Left kidney (tissue), 8 donors: ENCODE measurements at places on chromosomes 13 and 19.

DNA sequence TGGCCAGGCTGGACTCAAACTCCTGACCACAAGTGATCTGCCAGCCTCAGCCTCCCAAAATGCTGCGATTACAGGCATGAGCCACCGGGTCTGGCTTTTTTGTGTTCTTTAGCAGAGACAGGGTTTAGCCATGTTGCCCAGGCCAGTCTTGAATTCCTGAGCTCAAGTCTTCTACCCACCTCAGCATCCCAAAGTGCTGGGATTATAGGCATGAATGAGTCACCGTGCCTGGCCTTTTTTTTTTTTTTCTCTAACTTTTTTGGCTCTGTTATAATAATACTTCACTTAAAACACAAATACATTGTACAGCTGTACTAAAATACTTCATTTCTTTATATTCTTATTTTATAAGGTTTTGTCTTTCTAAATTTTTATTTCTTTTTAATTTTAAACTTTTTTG is 599.5 kb upstream of the PCDH9 start:
- DNase-seq = no peak

GRCh38 chr13:58343076-58343475 is 711.5 kb downstream of the PCDH17 start:
- no peak for DNase-seq

DNA sequence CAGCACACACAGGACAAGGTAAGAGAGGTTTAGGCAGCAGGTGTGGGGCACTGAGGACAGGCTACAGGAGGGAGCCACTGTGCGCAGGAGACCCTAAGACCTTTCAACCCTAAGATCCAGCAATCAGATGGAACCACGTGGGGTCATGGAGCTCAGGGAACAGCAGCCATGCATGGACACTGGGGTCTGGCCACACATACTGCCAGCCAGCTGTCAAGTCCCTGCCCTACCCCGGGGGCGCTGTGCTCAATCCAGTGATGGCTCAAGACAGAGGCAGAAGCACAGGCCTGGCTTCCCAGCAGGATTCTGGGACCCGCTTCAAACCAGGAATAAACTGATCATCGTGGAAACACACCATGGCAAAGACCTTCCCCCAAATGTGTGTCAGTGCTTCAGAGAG is 25.5 kb upstream of the EPHX3 start:
- DNase-seq = no peak

DNA sequence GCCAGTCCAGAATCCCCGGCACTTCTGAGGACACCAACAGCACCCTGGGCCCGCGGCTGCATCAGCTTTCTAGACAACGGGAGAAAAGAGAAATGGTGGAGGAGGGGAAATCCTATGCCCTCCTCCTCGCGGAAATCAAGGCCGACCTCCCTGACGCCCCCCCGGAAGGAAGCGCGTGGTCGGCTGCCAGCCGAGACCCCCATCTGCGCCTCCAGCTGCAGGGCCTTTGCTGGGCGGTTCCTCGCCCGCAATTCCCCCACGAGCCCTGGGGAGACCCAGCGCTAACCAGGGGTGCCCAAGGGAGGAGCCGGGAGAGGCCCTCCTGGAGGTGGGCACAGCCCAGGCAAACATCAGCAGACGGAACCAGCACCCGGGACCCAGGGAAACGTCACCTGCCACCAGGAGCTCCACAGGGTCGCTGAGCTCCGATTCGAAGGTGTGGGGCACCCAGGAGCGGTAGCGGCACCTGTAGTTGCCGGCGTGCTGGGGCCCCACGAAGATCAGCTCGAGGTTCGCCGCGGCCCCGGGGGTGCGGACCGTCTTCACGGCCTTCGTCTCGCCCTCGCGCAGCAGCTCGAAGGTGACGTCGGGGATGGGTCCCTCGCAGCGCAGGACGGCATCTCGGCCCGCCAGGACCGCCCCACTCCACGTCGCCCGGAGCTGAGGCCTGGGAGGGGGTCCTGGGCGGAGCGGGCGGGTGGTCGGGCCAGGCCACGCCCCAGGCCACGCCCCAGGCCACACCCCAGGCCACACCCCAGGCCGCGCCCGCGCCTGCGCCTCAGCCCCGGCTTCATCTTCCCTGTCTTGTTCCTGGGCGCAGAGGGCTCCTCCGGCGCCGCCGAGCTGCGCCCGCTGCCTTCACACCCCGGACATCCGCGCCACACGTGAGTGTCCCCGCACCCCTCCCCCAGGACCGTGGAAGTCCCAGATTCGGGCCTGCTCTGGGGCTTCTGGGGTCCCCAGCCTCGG is 6.0 kb downstream of the A1BG start:
- DNase-seq = peak; percentile 26

DNA sequence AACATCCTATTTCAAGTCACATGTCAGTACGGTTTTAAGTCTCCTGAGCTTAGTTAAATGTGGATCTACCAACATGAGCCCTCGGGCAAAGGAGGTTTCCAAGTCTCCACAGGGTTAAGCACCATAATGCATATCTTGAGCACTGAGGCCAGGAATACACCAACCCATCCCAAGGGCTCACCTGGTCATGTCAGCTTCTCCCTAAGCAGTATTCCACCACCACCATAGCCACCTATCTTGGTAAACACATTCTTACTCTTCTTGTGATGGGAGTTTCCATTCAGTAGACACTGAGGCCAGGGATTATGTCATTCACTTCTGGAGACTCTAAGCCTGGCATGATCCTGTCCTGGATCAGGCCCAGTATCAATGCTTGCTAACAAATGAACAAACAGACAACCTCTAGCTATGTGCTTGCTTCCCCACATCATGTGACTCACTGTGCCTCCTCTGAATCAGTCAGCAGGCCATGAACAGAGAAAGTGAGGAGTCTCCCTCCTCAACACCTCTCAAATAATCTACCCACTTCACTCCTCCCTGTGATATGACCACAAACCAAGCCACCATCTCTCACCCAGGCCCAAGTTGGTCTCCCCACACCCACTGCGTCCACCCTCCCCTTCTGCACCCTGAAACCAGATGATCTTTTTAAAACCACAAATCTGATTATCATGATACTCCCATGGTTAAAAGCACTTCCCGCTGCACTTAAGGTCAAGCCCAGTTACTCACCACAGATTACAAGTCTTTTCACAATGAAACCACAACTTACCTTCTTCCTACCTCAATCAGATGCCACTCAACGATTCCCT is 5.8 kb downstream of the PEG3 start:
- DNase-seq = no peak

DNA sequence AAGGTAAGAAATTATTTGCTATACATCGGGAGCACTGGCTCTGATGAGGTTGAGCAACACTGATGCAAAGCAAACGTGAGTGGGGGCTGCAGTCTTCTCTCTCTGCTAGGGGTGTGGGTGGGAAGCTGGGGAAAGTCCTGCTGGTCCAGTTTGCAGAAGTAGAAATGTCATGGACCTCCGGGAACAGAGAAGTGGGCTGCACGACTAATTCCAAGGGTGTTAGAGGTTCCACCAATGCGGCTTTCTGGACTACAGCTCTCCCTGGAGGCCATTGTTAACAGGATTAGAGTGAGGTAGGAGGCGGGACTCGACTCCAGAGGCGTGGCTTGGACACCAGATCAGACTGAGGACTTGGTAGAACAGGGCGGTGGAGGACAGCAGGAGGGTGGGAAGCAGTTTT is 5.7 kb upstream of the FBXO27 start:
- DNase-seq = peak; percentile 78

DNA sequence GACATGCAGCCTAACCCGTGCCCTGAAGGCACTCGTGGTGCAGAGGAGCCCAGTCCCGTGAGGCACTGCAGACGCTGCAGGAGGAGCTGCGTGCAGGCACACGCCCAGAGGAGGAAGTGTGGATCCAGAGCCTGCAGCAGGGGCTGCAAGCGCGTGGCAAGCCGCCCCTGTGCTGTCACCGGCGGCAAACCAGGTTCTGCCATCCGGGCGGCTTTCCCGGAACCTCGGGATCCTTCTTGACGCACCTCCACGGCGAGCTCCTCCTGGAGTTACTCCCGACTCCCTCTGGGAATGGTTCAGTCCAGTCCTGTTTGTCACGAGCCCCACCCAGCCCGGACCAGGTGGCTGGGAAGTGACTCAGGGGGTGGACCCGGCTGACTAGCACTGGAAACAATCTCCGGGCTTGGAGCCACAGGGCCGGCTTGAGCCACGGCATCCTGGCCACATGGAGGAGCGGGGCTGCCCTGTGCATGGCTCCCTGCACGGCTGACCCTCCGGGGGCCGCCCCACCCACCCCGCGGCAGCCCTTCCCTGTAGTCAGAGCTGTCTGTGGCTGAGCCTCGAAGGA is 10.2 kb downstream of the DPP9 start:
- DNase-seq = no peak

- no peak for DNase-seq
Measured at GRCh38 chr13:75801388-75801945, 165.3 kb downstream of the LMO7 start.

DNA sequence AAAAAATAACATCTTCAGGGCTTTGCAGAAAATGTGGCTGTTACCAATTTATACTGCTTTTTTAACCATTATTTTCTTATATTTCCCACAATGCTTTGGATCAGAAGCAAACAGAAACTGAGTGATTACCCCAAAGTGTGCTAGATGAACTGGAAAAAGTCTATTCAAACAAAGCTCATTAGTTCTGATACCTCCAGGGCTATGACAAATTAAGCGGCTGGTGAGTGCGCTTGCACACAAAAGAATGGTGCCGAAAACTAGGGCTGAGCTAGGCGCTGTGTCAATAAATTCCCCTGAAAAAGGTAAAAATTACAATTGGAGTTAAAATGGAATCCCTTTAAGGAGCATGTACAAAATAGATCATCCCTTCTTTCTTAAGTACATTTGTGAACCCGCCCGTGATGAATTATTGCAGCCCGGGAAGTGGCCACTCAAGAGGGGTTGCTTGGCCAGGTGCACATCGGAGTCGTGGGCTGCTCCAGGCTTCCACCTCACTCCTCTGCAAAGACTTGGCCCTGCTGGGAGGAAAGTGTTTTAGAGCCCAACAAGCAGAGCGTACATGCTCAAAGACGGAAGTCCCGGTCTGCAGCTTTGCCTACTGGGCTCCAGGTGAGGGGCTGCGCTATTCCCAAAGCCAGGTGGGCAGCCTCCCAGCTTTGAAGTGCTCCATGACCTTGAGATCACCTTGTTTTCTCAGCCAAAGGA is 164.0 kb upstream of the ZNF507 start:
- DNase-seq = no peak

- peak; percentile 73 for DNase-seq
Measured at GRCh38 chr19:9323557-9323918, 441 bp upstream of the ZNF559 start.

GRCh38 chr19:30754162-30754561 is 382.0 kb downstream of the ZNF536 start:
- DNase-seq = no peak

GRCh38 chr13:24625331-24625731 is 54.9 kb upstream of the ATP12A start:
- no peak for DNase-seq

- no peak for DNase-seq
Measured at GRCh38 chr13:34046457-34046856, 228.5 kb downstream of the RFC3 start.

DNA sequence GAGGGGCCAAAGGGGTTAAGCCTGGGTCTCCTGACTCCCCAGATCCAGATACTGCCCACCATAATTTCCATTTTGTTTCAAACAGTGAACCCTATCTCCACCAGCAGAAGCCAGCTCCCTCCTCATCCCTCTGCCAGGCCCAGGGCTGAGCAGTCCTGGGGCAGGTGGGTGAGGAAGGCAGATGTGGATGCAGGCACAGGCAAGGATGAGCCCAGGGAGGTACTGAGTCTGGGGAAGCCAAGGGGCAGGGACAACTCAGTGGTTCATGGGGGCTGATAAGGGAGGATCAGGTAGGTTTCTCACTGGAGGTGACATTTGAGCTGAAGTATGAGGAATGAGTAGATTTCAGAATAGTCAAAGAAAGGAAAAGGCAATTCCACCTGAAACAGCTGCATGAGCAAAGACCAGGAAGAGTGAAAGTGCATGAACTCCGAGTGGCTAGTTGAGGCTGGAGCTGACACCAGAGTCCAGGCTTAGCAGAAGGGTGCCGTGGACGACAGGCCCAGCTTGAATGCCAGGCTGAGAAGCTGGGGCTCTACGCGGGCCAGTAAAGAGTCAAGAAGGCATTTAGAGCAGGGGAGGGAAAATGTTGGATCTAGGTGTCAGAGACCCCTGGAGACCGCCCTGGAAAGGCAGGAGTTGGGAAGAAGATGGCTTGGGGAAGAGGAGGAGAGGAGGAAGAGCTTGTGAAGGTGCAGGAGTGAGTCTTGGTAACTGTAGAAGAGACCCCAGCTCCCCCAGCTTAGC is 10.3 kb downstream of the CIC start:
- no peak for DNase-seq

DNA sequence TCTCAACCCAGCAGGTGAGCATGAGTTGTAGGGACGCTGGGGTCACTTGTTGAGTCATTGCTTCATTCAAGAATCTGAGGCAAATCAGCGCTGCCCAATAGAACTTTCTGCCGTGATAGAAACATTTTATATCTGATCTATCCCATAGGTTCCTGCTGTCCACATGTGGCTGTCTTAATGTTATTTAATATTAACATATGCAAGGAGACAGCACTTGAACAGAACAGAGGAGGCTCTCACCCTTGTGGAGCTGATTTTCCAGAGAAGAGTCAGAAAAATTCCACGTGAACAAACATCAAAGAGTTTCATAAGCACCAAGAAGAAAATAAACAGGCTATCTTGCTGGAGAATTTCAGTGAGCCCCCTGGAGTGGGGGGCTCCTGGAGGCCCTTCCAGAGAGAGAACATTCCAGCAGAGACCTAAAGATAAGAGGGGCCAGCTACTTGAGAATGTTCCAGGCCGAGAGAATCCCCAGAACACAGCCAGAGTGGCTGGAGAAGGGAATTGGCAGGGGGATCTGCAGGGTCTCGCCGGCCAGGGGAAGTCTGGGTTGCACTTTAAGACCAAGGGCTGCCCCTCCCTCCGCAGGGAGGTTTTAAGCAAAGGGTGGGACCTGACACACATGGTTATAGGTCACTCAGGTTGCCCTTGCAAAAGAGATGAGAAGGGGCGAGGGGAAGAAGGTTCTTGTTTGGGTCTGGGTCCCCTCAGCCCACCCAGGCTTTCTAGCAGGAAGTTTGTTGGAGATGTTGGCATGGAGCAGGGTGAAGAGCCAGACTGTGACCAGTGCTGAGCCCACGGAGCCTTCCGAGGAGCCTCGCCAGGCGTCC is 135.7 kb downstream of the CRYL1 start:
- DNase-seq = no peak

- DNase-seq = no peak
Measured at GRCh38 chr19:47729468-47729798, 15.9 kb upstream of the NOP53 start.

DNA sequence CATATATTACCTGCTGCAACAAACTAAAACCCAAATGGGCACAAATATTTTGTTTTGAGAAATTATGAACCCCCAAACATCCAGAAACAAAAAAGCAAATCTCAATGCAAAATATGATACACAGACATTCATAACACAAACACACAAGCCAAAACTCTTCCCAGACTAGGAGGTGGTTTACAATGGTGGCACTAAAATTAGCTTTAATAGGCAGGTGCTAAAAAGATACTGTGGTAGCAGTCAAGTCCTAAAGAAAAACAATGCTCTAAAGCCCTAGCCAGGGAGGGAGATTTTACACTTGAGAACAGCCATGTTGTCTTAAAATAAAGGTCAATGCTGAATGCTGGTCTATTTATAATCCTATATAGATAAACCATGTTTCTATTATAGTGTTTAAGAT is 65.0 kb downstream of the DOCK9 start:
- DNase-seq = no peak
